Stimulated activated CD4-positive, alpha-beta T cell treated with anti-CD3 and anti-CD28 coated beads, Interleukin-1b, Interleukin-23, amount 100 ng/mL, for 48 hours (primary cell): ENCODE measurements at places on chromosomes 16 and 17.

GRCh38 chr17:74935585-74936469, at the start of gene OTOP3:
OTOP3 (plus strand) TSS chr17:74935898; CDS start chr17:74935922, 24 bp downstream.
- no peak for DNase-seq

GRCh38 chr17:8927395-8927794, 38.1 kb downstream of the PIK3R5 start:
- no peak for DNase-seq

GRCh38 chr17:29196769-29197515, 16.7 kb upstream of the MYO18A start:
- DNase-seq = no peak

DNA sequence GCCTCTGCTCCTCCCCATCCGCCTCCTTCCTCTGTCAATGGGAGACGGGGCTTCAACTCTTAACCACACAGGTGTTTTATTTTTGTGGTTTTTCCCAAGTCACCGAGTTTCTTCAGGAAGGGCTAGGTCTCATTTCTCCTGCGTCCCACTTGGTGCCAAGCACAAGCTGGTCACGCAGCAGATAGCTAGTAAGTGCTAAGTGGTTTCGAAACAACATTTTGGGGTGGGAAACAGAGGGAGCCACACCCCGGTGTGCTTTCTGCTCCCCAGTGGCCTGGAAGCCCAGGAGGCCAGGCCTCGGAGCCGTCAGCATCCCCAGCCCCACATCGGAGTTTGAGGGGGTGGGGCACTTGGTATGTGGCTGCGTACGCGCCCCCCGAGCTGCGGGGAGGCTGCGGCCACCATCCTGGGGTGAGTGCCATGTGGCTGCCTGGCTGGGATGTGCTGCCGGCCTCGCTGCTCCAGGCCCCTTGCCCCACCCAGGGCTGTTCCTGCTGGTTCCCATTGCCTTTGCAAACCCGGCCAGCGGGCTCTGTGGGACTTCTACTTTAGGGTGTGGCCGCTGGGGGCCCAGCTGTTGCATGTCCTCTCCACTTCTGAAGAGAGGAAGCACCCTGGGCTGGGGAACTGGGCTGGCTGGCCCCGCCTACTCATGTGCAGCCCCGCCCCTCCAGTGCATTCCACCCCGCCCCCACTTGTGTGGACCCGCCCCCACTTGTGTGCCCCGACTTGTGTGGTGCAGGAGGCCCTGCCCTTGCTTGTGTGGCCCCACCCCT, 55.6 kb downstream of the BAIAP2 start:
- DNase-seq = peak; percentile 17

DNA sequence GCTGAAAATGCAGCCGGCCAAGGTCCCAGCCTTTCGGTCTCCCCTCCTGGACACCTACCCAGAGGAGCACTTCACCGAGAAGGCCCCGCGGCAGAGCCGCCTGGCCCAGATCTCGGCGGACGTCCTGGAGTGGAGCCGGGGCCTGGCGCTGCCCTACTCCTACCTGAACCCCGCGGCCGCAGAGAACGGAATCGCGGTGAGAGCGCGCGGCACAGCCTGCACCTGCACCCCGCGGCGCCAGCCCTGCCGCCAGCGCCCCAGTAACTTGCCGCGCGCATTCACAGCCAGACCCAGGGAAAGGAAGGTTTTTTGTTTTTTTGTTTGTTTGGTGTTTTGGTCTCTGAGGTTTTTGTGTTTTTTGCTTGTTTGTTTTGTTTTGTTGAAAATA, 15.2 kb downstream of the ALOX12B start:
- no peak for DNase-seq

DNA sequence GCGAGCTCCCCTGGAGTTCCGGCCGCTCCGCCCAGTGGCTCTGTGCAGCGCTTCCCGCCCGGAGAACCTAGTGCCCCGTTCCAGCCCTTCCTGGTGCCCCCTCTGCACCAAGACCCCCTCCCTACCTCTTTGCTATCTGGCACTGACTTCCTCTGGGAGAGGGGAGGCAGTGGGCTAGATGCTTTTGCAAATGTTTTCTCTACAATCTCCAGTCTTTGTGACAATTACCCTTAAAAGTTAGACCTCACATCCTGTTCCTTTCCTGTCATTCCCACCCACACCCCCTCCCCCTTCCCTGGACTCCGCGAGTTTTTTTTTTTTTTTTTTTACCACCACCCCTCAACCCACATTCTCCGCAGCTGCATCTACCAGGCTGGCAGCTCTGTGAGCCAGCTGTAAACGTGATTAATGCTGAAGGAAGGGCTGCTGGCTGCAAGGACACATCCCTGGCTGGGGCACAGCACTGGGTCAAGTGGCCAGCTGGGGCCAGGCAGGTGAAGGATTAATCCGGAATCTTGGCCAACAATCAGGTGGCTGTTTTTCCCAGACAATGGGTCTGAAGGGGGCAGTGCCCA, 101.5 kb downstream of the MGAT5B start:
- DNase-seq = no peak

DNA sequence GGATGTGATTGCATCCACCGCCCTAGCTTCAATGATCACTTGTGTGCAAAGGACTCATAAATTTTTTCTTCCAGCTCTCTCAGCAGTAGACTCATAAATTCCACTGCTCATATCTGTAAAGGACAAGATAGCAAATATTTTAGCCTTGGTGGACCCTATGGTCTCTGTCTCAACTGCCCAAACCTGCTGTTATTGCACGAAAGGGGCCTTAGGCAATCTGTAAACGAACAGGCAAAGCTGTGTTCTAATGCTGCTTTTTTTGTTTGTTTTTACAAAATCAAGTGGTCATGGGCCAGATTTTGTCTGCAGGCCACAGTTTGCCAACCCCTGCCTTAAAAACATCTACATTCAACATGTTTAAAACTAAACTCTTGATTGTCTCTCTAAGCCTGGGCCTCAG, 34.1 kb downstream of the FAM20A start:
- DNase-seq = no peak

- no peak for DNase-seq
These were observed 49.6 kb upstream of the IRX6 start for GRCh38 chr16:55274391-55274790.

GRCh38 chr16:69861292-69862030, 89.7 kb upstream of the CLEC18A start:
- no peak for DNase-seq

- no peak for DNase-seq
These were observed 34.1 kb downstream of the VPS53 start for GRCh38 chr17:680529-680928.

DNA sequence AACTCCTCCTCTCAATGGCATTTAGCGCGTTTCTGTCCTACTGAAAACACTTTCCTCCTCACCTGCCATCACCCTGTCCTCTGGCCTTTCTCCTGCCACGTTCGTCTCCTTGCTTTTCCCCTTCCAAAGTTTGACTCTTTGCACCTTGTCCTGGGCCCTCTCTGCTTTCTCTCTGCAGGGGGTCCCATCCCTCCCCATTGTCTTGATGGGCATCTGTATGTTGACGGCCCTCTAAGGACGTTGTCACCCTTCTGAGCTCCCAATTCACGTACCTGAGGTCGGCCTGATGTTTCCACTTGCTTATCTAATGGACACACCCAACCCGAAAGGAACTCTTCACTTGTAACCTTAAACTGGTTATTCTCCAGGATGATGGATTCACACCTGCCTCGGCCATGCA, 170.4 kb downstream of the WSCD1 start:
- DNase-seq = no peak

DNA sequence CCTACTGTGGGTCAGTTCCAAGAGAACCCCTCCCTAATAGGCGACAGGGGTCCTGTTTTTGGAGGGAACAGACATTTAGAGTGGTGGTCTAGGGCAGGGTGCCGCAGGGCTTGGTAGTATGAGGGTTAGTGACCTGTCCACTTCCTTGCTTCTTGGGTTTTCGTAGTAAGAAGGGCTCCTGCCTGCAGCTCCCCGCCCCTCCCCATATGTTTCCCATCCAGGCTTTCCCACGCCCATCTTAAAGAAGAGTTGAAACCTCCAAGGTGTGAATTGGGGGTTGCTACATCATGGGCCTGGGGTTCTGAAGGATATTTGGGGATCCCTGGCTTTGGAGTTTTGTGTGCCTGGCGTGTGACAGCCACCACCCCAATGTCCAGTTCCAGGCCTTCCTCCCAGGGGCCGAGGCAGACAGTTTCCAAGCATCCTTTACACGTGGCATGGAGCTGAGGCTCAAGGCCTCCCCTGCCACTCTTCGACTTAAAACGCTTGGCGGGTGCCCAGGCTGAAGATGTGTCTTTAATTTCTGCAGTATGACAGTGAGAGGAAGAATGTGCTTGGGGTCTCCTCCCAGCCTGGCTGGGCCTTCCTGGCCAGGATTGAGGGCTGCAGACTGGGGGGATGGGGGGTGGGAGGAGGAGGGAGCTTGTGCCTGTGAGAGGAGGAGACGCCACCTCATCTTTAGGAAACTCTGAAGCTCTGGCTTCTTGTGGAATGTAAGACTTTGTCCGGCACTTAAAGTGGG, 2.3 kb upstream of the COL1A1 start:
- no peak for DNase-seq
